Prostate gland (tissue), 2 donors: ENCODE measurements at places on chromosomes 12 and 14. TPM values are rescaled to one million over a fixed set of nuclear protein-coding genes. Genes with fewer than 3 reads are reported as not detected.

GRCh38 chr14:78135450-78135891 lies 34.7 kb upstream of the NRXN3 start:
- DNase-seq = no peak
- no peak overlapping the region for H3K4me3 ChIP-seq
- no peaks in the 10 kb centered on the region for H3K36me3 ChIP-seq
- no peak overlapping the region for H3K27ac ChIP-seq
- no peaks in the 10 kb centered on the region for H3K4me1 ChIP-seq

DNA sequence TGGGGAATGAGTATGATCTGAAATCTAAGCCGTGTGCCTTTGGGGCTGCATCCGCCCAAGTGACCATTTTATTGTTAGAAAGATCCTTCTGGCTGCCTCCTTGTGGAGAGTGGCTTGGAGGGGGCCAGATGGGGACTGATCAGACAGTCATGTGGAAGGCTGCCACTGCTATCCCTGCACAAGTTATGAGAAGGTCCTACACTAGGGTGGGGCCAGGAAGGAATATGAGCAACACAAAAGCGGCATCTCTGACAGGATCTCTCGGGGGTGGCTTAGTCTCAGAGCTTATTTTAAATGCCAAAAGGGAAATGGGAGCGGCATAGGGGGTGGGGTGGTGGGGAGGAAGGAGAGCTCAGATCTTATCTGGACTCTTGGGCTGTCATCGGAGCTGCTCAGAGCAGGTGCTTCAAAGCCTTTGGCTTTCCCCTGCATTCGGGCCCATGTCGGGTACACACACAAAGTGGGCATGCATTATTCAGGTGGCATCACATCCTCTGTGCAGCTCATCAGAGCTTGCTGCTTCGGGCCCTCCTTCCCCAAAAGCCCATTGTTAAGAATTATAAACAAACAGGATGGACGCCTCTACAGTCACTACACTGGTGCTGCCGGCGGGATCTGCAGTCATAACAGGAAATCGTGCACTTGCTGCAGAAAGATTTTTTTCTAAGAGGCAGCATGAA lies 805.4 kb downstream of the VRK1 start:
- H3K36me3 ChIP-seq = no peaks in the 10 kb centered on the region
- H3K4me1 ChIP-seq = no peaks in the 10 kb centered on the region
- DNase-seq = no peak

GRCh38 chr14:63867933-63868921 lies 15.4 kb downstream of the SYNE2 start:
- H3K27me3 ChIP-seq = no peaks in the 10 kb centered on the region
- no peaks in the 10 kb centered on the region for H3K4me1 ChIP-seq

DNA sequence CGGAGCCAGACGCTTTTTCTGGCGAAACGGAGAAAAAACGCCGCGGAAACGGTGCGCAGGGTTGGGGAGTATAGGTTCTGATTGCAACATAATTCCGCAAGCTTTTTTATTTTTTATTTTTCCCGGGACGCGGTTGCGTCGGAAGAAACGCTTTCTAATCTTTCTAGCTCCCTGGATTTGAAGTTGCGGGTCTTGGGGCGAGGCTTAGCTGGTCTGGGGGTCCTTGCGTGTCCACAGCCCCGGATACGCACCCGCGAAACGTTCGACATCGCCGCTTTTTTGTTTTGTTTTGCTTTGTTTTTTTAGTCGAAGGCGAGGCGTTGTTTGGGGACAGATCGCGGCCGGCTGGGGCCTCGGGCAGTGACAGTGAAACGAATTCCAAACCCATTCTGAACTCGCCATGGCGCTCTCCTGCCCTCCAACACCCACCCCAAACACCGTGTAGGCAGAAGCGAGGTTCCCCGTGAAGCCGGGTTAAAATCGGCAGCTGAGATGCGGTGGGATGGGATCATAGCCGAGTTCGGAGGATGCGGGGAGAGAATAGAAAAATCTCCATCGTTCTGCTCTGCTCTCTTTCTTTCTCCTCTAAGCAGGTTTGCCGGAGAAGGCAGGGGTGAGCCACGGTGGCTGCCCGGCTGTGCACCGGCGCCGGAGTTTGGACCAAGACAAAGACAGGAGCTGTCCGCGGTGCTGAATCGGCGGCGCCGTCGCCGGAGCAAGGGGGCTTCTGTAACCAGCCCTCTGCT lies 8.1 kb upstream of the LHX5 start:
- H3K36me3 ChIP-seq = no peaks in the 10 kb centered on the region
- DNase-seq = no peak
- no peaks in the 10 kb centered on the region for H3K4me1 ChIP-seq
- peaks cover 52% of the 10 kb centered on the region for H3K27me3 ChIP-seq

- H3K36me3 ChIP-seq = no peaks in the 10 kb centered on the region
- no peak for DNase-seq
- no peak overlapping the region for H3K27ac ChIP-seq
- H3K27me3 ChIP-seq = no peaks in the 10 kb centered on the region
- H3K4me1 ChIP-seq = no peaks in the 10 kb centered on the region
Measured at GRCh38 chr12:92063641-92064040, 82.0 kb downstream of the BTG1 start.

DNA sequence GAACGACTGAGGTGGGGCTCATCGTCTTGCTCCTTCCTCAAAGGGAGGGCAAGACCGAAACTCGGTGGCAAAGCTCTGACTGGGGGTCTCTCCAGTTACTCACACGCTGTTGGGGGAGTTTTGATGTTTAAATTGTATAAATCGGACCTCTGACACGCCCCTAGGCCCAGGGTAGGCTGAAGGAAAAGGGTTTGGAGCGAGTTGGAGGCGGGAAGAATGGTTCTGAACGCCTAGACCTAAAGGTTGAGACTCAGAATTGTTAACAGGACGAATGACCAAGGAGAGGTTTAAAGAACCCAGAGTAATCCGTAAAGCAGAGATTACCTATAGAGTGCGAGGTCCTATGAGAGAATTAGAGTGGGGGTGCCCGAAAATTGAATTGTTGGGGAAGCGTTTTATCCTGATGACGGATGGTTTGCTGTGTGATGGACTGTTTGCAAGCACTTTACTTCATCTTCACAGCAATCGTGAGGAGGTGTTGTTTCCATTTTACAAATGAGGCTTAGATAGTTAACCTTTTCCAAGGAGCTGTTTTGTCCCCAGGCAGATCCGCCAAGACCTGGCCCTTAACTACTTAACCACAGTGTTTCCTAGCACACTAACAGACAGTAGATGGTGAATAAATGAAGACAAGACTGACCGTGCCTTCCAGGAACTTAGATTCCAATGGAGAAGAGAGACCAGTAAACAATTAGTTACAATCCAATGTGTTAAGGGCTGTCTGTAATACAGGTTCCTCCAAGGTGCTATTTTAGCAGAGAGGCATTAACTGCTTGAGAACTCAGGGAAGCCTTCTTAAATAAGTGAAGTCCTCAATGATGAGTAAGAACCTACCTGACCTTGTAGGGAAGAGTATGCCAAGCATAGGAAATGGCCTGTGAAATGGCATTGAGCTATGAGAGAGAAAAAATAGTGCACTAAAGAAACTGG lies 929 bp upstream of the UBE2N start:
- peaks cover 6% of the 10 kb centered on the region for H3K4me1 ChIP-seq
- no peaks in the 10 kb centered on the region for H3K27me3 ChIP-seq
- no peak for DNase-seq
- H3K27ac ChIP-seq = peak overlapping the region; percentile 91
- H3K36me3 ChIP-seq = no peaks in the 10 kb centered on the region
- peak overlapping the region; percentile 99 for H3K4me3 ChIP-seq

DNA sequence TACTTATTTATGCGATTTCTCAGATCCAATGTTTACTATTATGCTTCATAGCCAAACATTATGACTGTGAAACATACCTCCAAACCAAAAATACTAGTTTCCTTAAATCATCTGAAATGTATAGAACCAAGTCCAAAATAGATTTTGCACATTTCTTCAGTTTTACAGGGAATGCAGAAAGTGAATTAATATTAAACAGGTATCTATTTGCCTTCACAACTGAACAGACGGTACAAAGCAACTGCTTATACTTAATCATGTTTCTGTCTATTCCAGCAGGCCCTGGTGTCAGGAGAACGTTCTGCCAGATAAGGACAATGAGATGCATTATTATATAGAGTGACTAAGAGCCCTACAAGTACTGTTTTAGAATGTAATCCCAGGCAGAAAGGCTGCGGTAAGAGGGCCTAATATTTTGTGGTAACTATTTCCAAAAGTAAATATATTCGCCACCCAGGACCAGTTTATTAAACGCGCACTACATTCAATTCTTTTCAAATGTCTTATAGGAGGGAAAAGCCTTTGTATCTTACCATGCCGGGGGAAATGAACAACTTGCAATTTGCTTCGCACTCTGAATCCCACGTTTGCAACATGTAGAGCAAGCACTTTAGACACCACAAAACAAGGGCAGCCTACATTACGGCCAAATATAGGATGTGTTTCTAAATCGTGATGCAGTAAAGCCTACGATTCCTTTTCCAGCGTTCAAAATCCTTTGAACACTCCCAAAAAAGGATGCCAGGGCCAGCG lies 1.5 kb downstream of the CORO1C start:
- peak overlapping the region; percentile 90 for H3K27ac ChIP-seq
- H3K4me1 ChIP-seq = no peaks in the 10 kb centered on the region
- no peaks in the 10 kb centered on the region for H3K36me3 ChIP-seq
- H3K4me3 ChIP-seq = peak overlapping the region; percentile 94

DNA sequence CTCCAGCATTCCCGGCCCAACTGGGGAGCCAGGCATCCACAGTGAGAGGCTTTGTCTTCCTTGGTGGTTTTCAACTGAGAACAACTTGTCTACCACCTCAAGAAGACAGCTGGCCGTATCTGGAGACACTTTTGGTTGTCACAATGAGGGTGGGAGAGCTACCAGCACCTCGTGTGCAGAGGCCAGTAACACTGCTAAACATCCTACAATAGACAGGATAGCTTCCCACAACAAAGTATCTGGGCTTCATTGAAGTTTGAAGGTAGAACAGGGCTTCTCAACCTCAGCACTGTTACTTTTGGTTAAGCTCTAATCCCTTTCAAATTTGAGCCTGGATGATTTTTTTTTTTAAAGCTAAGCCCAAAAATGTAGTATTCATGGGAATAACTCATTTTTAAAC lies 10.9 kb downstream of the SLC7A8 start:
- H3K36me3 ChIP-seq = no peaks in the 10 kb centered on the region
- no peaks in the 10 kb centered on the region for H3K27me3 ChIP-seq
- H3K4me1 ChIP-seq = no peaks in the 10 kb centered on the region
- no peak for DNase-seq
- H3K4me3 ChIP-seq = no peak overlapping the region

GRCh38 chr14:64928239-64929013 lies 14.1 kb downstream of the GPX2 start:
- no peak for DNase-seq
- no peaks in the 10 kb centered on the region for H3K27me3 ChIP-seq

DNA sequence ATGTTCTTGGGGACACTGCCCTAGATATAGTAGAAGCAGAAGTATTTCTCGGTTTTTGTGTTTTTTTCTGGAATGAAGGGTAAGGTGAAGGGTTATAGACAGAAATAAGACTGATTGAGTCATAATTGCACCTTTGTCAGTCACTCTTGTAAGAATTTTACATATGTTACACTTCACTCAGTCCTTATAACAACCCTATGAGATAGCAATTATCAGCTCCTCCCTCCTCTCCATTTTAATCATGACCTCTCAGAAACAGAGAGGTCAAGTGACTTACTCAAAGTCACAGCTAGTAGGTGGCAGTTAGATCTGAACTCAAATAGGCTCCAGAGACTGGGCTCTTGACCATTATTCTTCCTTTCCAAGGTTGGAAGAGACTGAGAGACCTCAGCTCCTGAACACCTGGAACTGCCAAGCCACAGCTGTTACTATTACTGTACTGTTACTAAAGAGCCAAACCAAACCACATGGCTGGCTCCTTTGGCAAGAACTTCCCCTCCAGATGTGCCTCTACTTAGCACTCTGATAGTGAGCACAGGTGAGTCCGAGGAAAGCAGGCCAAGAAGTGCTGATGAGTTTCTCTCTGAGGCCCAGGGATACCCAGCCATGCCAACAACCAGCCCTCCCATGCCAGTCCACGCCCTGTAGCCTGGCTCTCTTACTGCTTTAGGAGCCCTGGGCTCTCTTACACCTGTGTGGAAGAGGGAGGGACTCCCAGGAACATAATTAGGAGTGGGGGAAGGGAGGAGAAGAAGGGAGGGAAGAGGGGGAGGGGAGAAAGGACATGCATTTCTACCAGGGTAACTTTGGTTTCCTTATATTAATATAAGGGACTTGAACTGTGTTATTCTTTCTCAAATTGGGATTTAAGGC lies 121.3 kb downstream of the CRADD start:
- no peaks in the 10 kb centered on the region for H3K4me1 ChIP-seq
- no peak overlapping the region for H3K4me3 ChIP-seq
- DNase-seq = no peak
- peak overlapping the region; percentile 12 for H3K27ac ChIP-seq
- H3K27me3 ChIP-seq = no peaks in the 10 kb centered on the region

DNA sequence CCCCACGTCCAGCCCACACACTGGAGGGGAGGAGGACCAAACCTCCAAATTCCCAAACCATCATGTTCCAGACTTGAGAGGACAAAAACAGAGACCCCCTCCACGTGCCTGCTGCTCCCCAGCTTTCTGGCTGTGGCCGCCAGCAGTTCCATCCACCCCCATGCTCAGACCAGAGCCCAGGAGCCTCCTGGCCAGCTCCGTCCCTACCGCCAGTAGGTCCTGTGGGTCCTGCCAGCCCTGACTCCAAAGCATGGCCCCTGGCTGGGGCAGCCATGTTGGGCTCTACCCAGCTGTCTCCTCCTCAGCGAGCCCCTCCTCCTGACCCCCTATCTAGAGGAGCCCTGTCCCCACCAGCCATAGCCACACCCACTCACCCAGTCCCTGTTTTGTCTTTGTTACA lies 227.3 kb upstream of the RTL1 start:
- no peaks in the 10 kb centered on the region for H3K27me3 ChIP-seq
- no peak overlapping the region for H3K4me3 ChIP-seq
- DNase-seq = no peak
- no peaks in the 10 kb centered on the region for H3K4me1 ChIP-seq

GRCh38 chr12:31234955-31235867 lies 90.7 kb downstream of the SINHCAF start:
- no peaks in the 10 kb centered on the region for H3K27me3 ChIP-seq
- H3K36me3 ChIP-seq = no peaks in the 10 kb centered on the region
- H3K4me1 ChIP-seq = no peaks in the 10 kb centered on the region
- no peak overlapping the region for H3K27ac ChIP-seq
- no peak for DNase-seq
- H3K4me3 ChIP-seq = no peak overlapping the region

DNA sequence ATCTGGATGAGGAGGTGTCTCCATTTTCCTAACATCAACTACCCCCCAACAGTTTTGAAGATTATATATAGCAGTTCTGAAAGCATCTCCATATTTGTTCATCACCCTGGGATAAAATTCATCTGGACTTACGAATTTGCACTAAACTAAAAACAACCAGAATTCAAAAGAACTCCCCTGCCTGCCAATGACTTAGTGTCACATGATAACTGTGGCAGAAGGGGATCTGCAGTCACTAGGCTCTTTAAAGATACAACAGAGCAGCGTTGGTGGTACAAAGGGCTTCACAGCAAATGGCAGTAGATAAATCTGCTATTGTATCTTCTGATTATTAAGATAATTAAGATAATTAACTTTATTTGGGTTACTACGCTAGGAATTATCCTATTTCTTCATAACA lies 30.1 kb downstream of the GPR135 start:
- no peaks in the 10 kb centered on the region for H3K27me3 ChIP-seq
- no peaks in the 10 kb centered on the region for H3K36me3 ChIP-seq
- no peak for DNase-seq
- no peak overlapping the region for H3K27ac ChIP-seq

- H3K27me3 ChIP-seq = no peaks in the 10 kb centered on the region
- H3K27ac ChIP-seq = no peak overlapping the region
- H3K4me3 ChIP-seq = no peak overlapping the region
- no peaks in the 10 kb centered on the region for H3K4me1 ChIP-seq
Measured at GRCh38 chr12:10557329-10557728, 51.6 kb downstream of the EIF2S3B start.

SDR9C7 gene
- total RNA-seq = not detected

NKX2-1 gene
- not detected for total RNA-seq

RERG gene
- total RNA-seq = 13.3 TPM

TAS2R9 gene
- total RNA-seq = not detected

CHST11 gene
- total RNA-seq = 10.4 TPM

FAR2 gene
- total RNA-seq = 7.2 TPM
